ENCODE measurements at places on chromosomes 7 and 10. TPM values are rescaled to one million over a fixed set of nuclear protein-coding genes. Genes with fewer than 3 reads are reported as not detected.

Gene GIMAP6
- 119 TPM for total RNA-seq

Gene LRRC4
- not detected for total RNA-seq

Gene FKBP6
- total RNA-seq = not detected

Gene ADRB1
- not detected for total RNA-seq

Gene WEE2
- total RNA-seq = 0.05 TPM

Gene SPDYE11
- not detected for total RNA-seq

Gene GPR15LG
- not detected for total RNA-seq

Gene NRAP
- not detected for total RNA-seq

Gene AMZ1
- total RNA-seq = 0.11 TPM

Gene VAX1
- total RNA-seq = not detected

Gene SORCS3
- not detected for total RNA-seq

Gene PTN
- total RNA-seq = not detected

Gene TAS2R4
- 1.1 TPM for total RNA-seq

Gene FKBP9
- total RNA-seq = 1.3 TPM

All from T-helper 2 cell treated with Interferon-gamma antibody and Interleukin-4, amounts not matched to agents 100 ng/mL and 5 ng/mL, for 36 hours (primary cell).